Stomach (tissue), 19 donors: ENCODE measurements at places on chromosomes 4 and X. TPM values are rescaled to one million over a fixed set of nuclear protein-coding genes. Genes with fewer than 3 reads are reported as not detected.

GRCh38 chr4:186020106-186020792 is 48.7 kb upstream of the TLR3 start:
- DNase-seq, result no peak

DNA sequence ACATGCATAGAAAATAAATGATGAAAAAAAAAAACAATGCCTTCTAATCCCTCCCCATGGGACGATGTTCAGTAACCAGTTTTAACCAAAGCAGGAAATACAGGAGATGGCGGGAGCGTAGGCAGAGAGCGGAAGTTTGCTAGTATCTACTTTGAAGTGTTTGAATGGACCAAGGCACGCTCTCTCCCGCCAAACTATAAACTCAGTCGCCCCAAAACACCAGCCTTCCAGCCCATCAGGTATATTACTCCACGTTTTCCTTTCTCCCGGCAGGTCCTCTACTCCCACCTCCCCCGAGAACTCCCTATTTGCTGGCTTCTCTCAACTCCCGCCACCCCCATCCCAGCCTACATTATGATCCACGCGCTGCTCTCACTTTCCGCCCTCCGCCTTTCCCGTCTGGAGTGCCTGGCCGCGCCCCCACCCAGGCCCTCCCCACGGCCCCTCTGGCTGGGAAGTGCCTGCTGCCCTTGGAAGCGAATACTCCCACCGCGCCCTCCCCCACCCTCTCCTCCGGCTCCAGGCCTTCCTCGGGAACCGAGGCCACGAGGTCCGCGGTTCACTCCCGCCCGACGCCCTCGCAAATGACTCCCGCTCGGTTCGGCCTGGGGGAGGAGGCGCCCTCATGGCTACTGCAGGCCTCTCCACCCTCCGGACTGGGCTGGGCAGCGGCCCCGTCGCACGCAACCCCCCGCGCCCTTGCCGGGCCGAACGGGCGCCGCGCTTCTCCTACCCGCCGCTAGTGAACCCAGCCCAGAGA is 723 bp downstream of the DHX15 start:
- peak; percentile 89 for DNase-seq

GRCh38 chr4:94369046-94369445 is 26.4 kb upstream of the HPGDS start:
- DNase-seq, result no peak

DNA sequence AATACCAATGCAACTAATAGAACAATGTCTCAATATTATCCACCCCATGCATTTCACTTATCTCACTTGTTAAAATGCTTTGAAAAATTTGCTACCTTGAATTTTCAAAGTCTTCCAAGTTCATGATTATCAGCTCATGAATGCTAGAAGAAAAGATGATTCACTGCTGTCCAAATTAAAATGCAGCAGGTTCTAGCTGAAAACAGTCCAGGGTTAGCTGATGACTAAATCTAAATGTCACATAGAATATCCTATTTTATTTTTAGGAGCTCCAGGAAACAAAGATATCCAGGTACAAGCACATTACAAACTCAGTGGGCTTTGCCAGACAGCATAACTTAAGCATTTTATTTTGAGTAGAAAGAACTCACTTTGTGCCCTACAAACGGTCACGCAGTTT is 38.0 kb upstream of the SPARCL1 start:
- DNase-seq, result no peak

Gene EDA
- total RNA-seq, result 26.1 TPM

DNA sequence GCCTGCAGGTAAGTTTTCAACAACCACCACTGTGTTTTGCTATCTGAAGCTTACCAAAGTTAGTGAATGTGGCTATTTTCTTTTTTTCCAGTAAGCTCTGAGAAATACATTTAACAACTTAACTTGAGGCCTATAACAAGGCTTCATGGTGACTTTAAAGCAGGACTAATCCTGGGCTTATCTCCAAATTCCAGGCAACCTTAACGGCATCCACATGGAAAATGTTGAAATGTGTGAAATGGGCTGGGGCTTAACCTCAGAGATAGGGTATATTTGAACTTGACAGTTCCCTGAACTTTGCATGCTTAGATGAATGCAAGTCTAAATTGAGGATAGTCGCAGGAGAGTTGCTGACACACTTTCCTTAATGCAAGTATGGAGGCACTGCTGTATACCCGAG is 539.2 kb downstream of the GALNTL6 start:
- DNase-seq, result no peak

DNA sequence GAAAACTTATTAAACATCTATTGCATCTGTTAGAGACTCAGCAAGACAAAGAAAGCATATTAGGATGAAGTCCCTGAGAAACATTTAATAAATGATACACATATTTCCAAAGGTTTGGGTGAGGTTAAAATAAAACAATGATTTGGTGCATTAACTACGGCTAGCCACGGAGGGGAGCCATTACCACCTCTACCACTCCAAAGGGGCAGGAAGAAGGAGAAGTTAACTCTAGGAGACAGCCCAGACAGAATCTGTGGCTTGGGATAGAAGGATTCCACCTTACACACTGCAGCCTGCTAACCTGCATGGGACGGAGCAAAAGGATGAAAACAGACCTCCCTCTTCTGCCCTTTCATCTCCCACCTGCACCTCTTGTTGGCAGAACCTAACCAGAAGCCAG is 189.1 kb upstream of the C1QTNF7 start:
- DNase-seq, result no peak

- DNase-seq, result peak; percentile 20
Observed at GRCh38 chrX:67289055-67289499, 254.7 kb upstream of the AR start.

Gene ARMCX1
- total RNA-seq, result 35.6 TPM
